ENCODE measurements at places on chromosomes 2 and 18. TPM values are rescaled to one million over a fixed set of nuclear protein-coding genes. Genes with fewer than 3 reads are reported as not detected.

DNA sequence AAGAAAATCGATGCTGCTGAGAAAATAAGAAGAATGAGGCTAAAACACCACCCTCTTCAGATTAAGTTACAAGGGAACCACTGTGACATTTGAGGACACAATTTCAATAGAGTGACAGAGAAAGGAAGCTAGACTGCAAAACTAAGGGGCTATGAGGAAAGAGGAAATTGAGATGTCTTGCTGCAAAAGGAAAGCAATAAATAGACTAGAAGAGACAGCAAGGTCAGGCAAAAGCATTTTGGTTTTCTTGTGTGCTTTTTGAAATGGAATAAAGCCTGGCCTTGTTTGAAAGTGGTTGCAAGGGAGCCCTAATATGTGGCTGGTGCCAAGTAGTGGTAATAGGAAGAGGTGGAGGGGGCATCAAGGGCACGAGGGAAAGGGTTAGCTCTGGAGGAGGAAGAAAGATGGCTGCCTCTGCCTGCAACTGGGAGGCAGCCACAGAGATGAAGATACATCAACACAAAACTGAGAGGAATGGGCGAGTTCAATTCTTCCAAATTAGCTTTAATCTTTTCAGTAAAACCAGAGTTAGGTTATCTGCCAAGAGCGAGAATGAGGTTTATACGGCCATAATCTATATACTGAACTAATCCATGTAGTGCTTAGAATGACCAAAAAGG, 1.2 kb upstream of the MRO start:
- DNase-seq = no peak

- DNase-seq = no peak
Observed at GRCh38 chr2:175847128-175847527, 154.9 kb downstream of the LNPK start.

DNA sequence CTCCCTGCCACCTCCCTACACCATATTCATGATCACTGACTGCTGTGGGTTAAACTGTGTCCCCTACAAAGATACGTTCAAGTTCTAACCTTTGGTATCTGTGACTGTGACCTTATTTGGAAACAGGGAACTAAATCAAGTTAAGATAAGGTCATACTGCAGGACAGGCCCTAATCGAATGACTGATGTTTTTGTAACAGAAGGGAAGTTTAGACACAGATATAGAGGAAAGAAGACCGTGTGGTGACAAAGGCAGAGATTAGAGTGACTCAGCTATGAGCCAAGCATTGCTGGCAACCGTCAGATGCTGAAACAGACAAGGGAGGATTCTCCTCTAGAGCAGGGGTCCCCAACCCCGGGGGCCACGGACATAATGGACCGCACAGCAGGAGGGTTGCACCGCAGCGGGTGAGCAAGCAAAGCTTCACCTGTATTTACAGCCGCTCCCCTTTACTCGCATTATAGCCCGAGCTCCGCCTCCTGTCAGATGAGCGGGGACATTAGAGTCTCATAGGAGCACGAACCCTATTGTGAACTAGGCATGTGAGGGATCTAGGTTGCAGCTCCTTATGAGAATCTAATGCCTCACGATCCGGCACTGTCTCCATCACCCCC, 28.9 kb upstream of the RNF152 start:
- no peak for DNase-seq

GRCh38 chr2:37781028-37781427, 109.6 kb upstream of the CDC42EP3 start:
- no peak for DNase-seq

DNA sequence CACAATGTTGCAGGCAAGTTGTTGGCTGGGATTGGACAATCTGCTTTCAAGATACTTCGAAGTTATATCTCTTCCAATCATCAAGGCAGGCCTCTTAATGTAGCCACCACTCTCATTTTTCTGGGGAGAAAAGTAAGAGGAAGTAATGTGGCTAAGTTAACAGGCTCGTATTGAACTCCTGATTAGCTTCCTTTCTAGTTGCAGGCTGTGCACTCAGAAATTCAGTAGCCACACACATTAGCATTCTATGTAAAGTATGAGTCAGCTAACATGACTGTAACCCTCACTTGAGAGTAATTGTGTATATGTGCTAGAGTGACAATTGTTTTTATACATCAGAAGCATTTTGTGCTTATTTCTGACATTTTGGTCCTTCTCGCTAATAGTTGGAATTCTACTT, 3.3 kb downstream of the TWSG1 start:
- DNase-seq = no peak

DNA sequence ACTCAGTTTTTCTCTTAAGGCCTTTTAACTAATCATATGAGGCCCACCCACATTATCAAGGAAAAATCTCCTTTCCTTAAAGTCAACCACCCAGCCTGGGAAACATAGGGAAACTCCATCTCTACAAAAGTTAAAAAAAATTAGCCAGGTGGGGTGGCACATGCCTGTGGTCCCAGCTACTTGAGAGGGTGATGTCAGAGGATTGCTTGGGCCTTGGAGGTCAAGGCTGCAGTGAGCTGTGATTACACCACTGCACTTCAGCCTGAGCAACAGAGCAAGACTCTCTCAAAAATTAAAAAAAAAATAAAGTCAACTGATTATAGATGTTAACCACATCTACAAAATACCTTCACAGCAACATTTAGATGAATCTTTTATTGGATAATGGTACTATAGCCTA, 5.8 kb downstream of the DPYSL5 start:
- DNase-seq = no peak

The RAB12 gene
- polyA plus RNA-seq = 11.0 TPM

The CCDC178 gene
- not detected for polyA plus RNA-seq

The GPBAR1 gene
- 0.08 TPM for polyA plus RNA-seq

The XPO1 gene
- 73.3 TPM for polyA plus RNA-seq

The IL36RN gene
- polyA plus RNA-seq = not detected

The CROCC2 gene
- not detected for polyA plus RNA-seq

Data from SK-N-SH (cell line).